ENCODE measurements at places on chromosomes 4 and X.

- no peak for DNase-seq
Measured at GRCh38 chr4:93828332-93828994, at the start of gene ATOH1. TSS of gene ATOH1 (plus strand) at chr4:93828753. CDS start at chr4:93828927, 174 bp downstream.

GRCh38 chr4:12674184-12674583 lies 810.0 kb downstream of the RAB28 start:
- no peak for DNase-seq

GRCh38 chr4:41155194-41155830 lies 59.0 kb downstream of the APBB2 start:
- DNase-seq, result no peak

DNA sequence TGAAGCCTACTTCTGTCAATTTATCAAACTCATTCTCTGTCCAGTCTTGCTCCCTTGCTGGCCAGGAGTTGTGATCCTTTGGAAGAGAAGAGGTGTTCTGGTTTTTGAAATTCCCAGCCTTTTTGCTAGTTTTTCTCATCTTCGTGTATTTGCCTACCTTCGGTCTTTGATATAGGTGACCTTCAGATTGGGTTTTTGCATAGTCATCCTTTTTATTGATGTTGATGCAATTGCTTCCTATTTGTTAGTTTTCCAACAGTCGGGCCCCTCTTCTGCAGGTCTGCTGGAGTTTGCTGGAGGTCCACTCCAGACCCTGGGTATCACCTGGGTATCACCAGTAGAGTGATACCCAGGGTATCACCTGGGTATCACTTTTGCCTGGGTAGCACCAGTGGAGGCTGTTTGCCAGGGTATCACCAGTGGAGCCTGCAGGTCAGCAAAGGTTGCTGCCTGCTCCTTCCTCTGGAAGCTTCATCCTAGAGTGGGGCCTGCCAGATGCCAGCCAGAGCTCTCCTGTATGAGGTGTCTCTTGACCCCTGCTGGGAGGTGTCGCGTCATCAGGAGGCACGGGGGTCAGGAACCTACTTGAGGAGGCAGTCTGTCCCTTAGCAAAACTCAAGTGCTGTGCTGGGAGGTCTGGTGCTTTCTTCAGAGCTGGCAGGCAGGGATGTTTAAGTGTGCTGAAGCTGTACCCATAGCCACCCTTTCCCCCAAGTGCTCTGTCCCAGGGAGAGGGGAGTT lies 684.2 kb downstream of the PCDH18 start:
- DNase-seq, result no peak

- DNase-seq, result no peak
Measured at GRCh38 chr4:146071390-146071789, 104.1 kb upstream of the LSM6 start.

DNA sequence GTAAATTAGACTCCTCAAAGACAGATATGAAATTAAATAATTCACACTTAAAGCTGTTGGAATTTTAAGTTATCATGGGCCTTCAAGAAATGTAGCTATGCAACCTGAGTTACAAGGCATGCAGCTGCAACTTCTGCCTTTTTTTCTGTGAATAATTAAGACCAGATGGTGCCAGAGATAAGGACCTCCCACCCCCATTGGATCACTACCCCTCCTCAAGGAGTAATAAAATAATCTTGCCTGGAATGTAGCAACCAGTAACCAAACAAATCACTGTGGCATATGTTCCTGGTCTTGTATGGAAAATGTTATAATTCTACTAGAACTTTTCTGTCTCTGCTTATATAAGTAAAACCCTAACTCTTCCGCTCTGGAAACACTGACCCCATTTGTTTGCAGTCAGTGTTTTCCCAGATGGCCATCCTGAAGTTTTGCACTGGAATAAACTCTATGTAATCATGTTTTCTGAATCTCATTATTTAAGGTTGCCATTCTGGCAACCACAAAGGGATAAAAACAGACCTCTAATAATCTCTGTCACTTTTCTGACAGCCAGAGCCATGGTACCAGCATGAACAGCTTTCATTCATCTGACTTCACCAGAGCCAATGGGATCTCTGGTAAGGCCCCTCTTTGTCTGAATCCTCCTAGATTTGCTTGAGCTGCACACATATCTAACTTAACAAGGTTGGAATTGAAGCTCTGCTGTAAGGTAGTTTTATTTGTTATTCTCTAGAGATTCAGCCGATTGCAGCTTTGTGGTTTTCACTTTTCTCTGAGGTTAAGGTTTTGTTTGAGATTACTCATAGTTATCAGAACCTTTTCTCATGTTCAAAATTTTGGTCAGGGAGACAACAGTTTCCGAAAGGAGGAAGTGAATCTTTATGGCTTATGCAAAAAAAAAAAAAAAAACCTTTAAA lies 274.6 kb downstream of the NAF1 start:
- no peak for DNase-seq

GRCh38 chrX:148372925-148373324 lies 127.5 kb upstream of the AFF2 start:
- DNase-seq, result no peak

DNA sequence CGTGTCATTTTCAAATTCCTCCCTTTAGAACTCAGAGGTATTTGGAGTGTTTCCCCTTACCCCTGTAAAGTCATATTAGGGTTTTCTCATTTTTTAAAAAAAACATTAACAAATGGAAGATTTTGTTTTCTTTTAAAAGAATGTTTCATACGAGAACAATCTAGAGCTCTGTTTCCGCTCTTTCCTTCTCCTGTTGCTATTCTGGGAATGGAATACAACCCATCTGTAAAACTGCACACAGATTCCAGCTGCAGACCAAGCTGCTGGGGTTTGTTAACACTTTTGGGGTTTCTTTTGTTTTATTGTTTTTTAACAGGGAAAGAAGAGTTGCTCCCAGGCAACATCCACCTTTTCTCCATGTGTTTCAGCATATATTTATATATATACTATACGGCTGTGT lies 61.3 kb downstream of the HCCS start:
- no peak for DNase-seq

GRCh38 chrX:24515447-24515846 lies 50.4 kb downstream of the PDK3 start:
- DNase-seq, result no peak

DNA sequence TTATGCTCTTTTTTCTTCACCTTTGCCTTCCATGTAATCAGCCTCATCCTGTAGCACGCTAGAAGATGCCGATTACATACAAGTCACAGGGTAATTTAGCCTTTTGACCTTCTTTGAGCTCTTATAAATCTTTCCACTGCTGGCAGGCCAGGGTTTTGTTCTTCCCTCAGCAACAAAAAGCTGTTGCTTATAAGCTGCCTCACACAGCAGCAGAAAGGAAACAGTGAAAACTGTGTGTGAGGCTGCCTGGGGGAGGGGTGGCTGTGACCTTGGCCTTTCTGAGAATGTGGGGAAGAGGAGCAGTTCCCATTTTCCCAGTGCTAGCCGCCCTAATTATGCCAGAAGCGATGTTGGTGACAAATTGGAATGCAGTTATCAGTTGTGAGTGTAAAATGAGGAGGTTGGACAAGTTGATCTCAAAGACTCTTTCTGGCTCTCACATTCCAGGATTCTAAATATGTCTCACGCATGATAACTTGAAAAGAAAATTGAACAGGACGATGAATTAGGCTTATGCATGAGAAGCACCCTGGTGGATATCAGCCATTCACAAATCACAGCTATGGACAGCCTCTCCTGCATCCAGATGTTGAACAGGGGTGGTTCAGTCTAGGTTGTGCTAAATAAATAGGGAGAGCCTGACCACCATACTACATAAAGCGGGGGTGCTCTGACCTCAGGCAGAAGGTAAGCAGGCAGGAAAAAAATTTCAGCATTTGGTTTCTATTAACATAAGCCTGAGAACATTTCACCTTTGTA lies 25.7 kb downstream of the SLITRK2 start:
- no peak for DNase-seq

DNA sequence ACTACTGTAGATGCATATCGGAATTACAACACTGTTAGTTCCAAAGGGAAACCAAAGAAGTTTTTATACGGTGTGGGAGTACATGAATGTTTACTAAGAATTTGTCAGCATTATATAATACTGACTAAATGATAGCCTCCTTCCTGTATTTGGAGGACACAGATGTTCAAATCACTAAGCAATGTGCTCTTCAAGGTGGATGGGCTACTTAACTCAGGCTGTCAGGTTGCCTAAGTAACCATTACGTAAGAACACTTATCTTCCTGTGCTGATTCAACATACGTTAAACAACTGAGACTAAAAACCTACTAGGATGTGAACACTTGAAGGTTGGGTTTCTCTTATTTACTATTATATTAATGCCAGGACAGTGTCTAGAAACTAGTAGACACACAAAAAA lies 81.9 kb upstream of the HPGD start:
- DNase-seq, result no peak

DNA sequence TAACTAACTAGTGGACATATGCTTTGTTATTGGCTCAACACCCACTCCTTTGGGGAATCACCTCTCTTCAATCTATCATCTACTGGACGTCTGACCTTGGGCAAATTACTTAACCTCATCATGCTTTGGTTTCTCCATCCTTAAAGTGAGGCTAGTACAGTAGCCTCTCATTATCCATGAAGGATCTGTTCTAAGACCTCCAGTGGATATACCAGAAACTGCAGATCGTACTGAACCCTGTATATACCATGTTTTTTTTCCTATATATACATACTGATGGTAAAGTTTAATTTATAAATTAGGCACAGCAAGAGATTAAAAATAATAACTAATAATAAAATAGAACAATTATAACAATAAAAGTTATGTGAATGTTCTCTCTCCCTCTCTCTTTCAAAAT lies 56.2 kb downstream of the HMGB3 start:
- no peak for DNase-seq

GRCh38 chr4:146285037-146285436 lies 70.7 kb downstream of the REELD1 start:
- DNase-seq, result no peak

- no peak for DNase-seq
Measured at GRCh38 chr4:110034026-110034393, 121.3 kb downstream of the EGF start.
